ENCODE measurements at places on chromosomes 5 and 9. TPM values are rescaled to one million over a fixed set of nuclear protein-coding genes. Genes with fewer than 3 reads are reported as not detected.

DNA sequence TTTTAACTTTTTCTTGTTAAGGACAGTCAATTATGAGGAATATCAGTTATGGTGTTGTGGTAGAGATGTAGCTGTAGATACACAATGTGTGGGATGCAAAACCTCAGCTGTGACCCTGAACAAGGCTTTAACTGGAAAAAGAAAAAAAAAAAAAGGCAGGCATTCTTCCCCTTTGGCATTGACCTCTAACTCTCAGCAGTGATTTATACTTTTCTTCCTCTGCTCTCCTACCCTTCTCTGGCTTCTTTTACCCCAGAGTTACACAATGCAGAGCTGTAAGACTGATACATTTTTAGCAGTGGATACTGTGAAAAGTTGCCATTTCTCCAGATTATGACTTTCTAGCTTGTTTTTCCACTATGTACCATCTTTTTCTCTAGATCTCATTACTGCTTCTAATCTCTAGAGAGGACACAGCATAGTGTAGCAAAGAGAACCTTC lies 2.0 kb downstream of the CTNNAL1 start:
- no peak for DNase-seq

DNA sequence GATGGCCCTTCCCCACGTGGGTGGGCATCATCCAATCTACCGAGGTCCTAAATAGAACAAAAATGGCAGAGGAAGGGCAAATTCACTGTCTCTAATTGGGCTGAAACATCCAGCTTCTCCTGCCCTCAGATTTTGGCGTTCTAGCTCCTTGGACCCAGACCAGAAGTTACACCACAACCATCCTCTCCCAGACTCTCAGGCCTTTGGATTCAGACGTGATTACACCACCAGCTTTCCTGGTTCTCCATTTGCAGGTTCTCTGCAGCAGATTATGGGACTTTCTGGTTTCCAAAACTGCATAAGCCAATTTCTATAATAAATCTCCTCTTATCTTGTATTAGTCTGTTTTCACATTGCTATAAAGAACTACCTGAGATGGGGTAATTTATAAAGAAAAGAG lies 73.6 kb upstream of the STARD4 start:
- DNase-seq = no peak

GRCh38 chr9:86939321-86939720 lies 8.0 kb downstream of the GAS1 start:
- no peak for DNase-seq

The LAMC3 gene
- 0.65 TPM for total RNA-seq

- no peak for DNase-seq
These were observed 57.8 kb downstream of the TMC1 start for GRCh38 chr9:72579190-72579589.

The CLIC3 gene
- 0.65 TPM for total RNA-seq

- DNase-seq = no peak
These were observed 342.7 kb downstream of the ARHGEF28 start for GRCh38 chr5:73968729-73969128.

DNA sequence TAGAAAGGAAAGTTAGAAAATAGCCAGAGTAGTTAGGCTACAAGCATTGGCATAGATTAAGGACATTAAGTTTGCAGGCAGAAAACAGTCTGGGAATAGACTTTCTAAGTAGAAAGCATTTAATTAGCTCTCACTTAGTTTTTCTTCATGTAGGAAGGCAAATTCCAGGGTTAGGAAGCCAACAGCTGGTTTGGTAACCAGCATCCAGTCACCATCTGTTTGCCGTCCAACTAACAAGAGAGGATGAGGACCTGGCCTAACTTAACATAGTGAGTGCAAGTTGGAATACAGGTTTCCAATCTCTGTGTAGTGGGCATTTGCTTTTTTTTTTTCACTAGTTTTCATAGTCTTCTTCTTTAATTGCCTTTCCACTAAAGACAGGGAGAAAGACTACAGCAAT lies 121.7 kb upstream of the NR3C1 start:
- no peak for DNase-seq
